ENCODE measurements at places on chromosomes 3 and 15.

GRCh38 chr3:48425281-48425812 lies 4.5 kb downstream of the PLXNB1 start:
- no peak for DNase-seq

DNA sequence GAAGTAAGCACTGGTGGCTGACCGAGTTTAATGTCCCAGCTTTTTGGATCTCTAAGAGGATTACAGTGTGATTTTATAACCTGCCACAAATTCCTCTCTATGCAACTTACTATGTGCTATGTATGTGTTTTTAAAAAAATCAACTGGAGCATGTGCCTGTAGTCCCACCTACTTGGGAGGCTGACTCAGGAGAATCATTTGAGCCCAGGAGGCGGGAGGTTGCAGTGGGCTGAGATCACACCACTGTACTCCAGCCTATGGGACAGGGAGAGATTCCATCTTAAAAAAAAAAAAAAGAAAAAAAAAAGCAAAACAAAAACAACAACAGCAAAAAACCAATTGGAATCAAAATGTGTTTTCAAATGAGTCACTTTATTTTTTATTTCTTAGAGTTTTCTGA lies 29.6 kb downstream of the DUT start:
- no peak for DNase-seq

GRCh38 chr15:90160781-90161727 lies 40.1 kb upstream of the SEMA4B start:
- DNase-seq: no peak

DNA sequence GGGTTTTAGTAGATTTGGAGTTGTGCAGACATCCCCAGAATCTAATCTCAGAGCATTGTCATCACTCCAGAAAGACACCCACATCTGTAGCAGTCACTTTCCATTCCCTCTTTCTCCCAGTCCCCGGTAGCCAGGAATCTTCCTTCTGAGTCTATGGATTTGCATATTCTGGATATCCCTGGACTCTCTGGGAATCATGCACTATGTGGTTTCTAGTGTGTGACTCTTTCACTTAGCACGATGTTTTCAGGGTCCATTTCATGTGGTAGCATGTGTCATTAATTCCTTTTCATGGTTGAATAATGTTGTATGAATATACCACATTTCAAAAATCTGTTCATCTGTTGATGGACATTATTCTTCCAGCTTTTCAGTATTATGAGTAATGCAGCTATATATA lies 29.3 kb downstream of the FBLN2 start:
- no peak for DNase-seq

DNA sequence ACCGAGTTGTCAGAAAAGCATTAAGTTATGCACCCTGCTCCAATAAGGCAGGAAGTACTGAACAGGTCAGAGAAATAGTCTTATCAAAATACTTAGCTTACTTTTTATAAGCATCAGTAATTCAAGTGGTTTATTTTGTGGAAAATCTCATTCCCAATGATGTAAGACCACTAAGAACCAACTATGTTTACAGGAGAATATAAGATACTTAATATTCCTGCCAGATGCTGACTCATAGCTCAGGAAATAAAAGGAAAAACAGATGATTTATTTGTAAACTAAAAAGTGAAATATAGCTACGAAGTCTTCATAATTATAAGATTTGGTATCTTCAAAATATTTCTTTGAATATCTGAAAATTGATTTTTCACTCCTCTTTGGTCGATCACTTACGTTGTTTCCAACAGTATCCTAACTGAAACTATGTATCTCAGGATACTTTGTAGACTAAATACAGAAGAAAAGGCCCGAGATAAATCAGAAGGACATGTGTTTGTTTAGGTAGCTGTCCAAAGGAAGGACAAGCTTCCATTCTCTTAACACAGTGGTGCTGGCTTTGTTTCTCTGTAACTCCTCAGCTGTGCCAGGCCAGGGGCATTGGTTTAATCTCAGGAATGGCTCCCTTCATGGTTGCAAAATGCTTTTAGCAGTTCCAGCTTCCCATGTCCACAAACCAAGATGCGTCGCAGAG lies 295.8 kb downstream of the GBE1 start:
- DNase-seq: no peak

- DNase-seq: no peak
Measured at GRCh38 chr15:50341616-50342136, 13.3 kb downstream of the GABPB1 start.

DNA sequence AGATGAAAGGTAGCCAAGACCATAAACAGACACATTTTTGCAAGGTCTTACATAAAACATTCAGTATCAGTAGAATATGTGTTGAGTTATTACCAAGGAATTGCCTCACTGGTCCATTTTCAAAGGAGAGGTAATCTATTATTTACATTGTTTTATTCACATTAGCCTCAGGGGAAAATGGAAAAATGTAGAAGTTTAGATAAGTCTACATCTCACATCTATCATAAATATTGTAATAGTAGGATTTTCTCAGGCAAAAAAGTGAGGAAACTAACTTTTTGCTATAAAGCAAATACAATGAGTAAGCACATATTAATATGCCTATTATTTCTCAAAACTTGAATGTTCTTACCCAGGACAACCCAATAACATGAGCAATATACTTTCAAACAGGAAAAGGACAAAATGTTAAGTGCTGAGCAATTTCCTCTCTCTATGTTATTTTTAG lies 184.6 kb upstream of the AGTR1 start:
- DNase-seq: no peak

DNA sequence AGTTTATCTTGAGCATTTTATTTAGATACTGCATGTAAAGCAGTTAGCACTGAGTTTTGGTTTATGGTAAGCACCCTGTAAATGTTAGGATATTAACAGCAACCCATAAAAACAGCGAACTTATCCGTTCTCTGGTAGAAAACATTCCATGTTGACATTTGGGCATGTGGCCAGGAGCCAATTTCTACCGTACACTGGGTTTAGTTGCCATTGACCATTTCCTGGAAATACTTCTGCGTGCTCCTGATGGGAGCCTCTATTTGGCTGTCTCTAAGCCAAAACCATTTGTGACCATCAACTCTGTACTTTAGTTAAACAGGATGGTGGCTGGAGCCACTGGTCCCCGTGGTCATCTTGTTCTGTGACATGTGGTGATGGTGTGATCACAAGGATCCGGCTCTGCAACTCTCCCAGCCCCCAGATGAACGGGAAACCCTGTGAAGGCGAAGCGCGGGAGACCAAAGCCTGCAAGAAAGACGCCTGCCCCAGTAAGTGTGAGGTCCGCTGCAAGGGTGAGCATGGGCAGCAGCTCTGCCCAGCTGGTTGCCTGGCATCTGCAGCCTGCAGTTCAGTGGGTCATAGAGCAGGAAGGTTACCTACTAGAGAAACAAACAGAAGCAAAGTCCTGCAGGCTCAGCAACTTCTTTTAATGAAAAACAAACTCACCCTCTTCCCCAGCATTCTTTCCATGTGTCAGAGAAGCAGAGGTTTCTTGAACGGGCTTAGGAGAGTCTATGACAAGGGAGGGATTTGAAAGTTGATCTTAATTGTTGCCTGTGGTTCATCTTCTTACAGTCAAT lies 7.1 kb downstream of the THBS1 start:
- no peak for DNase-seq

GRCh38 chr3:143120716-143121240 lies 1.2 kb downstream of the CHST2 start:
- peak; percentile 52 for DNase-seq

- DNase-seq: no peak
Measured at GRCh38 chr3:40417845-40418543, 31.0 kb downstream of the ENTPD3 start.

DNA sequence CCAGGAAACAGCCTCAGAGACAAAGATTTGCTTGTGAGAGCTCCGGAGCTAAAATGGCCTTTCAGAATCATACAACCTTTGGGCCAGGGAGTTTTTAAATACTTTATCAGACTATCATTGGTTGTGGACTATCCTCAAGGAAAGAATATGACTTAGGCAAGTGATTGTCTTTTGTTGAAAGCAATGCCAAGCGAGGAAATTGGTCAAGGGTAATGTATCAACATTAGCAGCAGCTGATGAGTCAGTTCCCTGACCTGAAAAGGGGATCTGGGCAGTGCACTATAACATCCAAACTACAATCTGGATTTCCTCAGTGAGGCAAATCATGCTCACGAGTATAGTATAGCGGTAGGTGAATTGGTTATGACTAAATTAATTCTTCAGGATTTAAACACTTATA lies 303.6 kb downstream of the LSAMP start:
- DNase-seq: no peak

DNA sequence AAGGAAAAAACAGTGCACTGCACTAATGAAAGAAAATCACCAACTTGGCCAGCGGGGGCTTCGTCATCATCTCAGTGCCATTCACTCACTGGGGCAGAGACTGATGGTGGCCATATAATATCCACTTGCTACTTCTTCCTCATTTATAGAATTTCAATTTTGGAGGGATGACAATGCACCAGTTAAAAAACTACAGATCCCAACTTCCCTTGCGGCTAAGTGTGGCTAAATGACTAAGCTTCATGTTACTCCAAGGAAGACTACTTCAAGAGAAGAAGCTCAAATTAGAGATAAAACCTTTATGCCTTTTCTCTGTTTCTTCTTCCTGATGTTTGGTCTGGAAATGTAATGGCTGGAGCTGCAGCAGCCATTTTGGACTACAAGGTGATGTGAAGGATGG lies 38.8 kb downstream of the NGLY1 start:
- no peak for DNase-seq

- DNase-seq: no peak
Measured at GRCh38 chr3:44132061-44132460, 109.6 kb upstream of the TOPAZ1 start.

- DNase-seq: no peak
Measured at GRCh38 chr3:179100652-179101051, 29.0 kb upstream of the ZMAT3 start.

DNA sequence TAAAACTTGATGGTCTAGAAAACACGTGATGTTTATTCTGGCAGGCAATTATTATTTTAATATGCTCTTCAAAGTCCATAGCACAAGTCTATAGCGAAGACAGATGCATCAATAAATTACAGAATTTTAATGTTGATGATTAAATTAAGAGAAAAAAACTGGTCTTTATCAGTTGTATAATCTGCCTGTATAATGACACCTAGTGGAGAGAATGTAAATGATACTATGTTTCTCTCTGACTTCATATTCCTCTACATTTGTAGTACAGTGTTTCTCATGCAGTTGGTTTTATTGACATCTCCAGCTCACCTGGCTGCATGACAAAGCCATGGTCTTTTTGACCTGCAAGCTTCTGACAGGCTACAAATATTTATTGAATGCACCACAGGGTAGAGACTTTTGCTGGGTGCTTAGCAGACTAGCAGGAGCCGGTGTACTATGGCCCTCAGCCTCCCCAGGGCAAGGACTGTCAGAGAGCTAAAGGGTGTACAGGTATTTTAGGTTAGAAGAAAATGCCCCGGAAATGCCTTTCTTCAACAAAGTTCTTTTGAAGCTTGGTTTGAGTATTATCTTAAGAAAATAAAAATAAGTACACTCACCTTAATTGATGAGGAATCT lies 289.9 kb downstream of the GAP43 start:
- DNase-seq: no peak

- DNase-seq: no peak
Measured at GRCh38 chr3:46989146-46989810, 9.8 kb downstream of the NBEAL2 start.

- no peak for DNase-seq
Measured at GRCh38 chr15:40921949-40922607, 7.1 kb upstream of the DLL4 start.

DNA sequence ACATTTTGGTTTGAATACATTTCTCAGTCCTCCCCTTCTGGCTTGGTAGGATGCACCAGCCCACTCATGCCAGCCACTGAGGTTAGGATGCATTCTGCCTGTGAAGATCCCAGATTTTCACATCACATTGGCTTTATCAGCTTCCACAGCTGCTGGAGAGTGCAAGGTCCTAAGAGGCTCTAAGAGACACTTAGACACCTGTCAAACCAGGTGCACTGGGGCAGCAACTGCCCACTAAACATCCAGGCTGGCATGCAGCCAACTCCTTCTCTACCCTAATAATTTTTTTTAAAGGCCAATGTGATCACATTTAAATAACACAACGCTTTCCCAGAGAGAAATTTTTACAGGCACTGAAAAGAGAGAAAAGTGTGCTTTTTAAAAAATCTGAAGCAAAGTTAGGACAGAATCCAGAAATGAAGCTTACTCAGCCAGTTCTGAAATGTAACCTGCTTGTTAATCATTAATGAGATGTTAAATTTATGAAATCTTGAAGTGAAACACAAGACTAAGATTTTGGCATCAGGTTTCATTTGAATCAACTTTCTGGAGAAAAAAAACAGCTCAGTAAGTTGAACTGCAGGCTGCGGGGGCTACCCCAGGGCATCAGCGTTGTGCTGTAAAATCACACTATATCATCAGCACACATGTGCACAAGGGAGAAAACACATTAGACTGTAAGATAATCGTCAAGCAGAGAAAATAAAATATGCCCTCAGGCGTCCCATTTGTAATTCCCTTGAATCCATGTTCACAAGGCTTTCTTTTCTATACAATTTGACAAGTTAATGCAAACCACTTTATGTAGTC lies 312.9 kb downstream of the ZBBX start:
- no peak for DNase-seq

DNA sequence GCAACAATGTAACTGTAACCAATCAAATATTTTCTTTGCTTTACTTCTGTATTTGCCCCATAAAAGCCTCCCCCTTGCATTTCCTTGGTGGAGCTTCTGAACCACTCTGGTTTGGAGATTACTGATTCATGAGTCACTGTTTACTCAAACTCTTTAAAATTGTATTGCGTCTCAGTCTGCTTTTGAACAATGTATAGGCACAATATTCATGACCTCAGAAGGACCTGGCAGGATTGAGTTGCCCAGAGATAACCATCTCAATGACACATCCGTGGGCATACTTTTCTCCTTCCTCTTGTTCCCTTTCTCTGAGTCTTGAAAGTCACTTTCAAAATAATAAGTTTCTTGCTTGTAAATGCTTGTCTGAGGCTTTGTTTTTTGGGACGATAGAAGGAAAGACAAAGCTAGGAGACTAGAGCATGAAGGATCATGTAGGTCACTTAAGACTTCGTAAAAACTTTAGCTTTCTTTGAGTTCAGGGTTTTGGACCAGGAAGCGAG lies 57.1 kb upstream of the POU1F1 start:
- DNase-seq: no peak

GRCh38 chr3:16064642-16065414 lies 109.7 kb upstream of the GALNT15 start:
- no peak for DNase-seq

DNA sequence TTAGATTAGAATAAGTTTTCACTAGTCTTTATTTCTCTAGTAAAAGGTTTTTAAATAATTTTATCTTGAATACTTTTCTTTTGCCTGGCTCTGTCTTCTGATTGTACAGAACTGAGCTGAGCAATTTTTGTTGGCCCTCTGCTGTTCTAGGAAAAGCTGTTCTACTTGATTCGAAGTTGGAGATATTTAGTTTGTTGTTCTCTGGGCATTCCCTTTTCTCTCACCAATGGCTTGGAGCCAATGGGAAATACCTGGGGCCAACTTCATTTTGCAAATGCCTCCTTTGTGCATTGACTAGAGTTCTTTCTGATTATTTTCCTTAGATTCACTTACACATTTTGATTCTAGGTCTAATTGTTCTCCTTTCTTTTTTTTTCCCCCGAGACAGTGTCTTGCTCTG lies 16.5 kb downstream of the ABHD5 start:
- DNase-seq: no peak

Measured in activated naive CD4-positive, alpha-beta T cell (primary cell).